ENCODE measurements at places on chromosomes 11 and 22. TPM values are rescaled to one million over a fixed set of nuclear protein-coding genes. Genes with fewer than 3 reads are reported as not detected.

DNA sequence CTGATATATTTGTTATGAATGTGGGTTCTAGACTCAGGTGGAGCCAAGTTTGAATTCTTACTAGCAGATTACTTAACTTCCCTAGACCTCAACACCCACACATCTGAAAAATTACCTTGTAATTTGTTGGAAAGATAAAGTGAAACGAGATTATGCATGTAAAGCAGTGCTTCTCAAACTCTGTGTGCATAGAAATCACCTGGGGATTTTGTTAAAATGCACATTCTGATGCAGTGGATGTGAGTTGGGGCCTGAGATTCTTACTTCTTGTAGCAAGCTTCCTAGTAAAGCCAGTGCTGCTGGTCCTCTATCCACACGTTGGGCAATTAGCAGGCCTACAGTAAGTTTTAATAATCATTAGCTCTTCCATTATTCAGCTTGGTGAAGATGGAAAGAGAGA lies 15.1 kb upstream of the CEP295 start:
- no peak for DNase-seq

Gene OR8G1
- not detected for total RNA-seq

- no peak for DNase-seq
These were observed 13.8 kb upstream of the DGKZ start for GRCh38 chr11:46333394-46333947.

Gene KDM4E
- total RNA-seq = not detected

GRCh38 chr11:122937983-122938382 lies 43.7 kb downstream of the BSX start:
- no peak for DNase-seq

GRCh38 chr11:82676483-82677094 lies 57.1 kb downstream of the FAM181B start:
- DNase-seq = peak; percentile 13

Data from OCI-LY7 (cell line).